ENCODE measurements at places on chromosomes 3 and 15.

DNA sequence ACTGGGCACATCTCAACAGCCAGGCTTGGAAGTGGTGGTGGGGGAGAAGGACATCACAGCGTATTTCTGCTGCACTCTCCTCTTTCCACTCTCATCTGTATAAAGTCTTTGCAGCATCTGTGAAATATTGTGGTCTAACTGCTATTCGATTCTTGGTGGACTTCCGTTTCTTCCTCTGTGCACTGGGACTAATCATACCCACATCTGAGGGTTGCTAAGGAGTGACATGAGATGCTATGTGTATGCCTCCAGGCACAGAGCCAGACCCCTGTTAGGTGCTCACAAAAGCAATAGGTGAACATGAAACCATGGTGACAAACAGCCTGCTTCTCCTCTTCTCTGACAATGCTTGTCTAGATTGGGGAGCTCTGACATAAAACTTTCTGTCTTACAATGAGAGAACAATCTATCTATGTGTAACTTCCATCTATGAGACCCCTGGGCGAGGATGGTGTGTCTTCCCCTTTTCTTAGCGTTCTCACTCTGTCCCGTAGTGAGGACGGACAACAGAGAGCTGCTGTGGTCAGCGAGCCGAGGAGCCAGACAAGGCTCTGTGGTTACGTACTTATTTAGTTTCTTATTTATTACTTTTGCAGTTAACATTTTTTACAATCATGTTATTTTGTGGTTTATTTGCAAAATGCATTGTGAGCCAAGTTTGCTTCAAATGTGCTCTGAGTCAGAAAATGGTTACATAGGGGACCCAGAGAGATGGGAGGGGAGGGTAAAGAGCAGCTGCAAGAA is 196.7 kb upstream of the TPRG1 start:
- DNase-seq, result no peak

GRCh38 chr3:129271674-129272073 is 7.0 kb upstream of the HMCES start:
- DNase-seq, result no peak

DNA sequence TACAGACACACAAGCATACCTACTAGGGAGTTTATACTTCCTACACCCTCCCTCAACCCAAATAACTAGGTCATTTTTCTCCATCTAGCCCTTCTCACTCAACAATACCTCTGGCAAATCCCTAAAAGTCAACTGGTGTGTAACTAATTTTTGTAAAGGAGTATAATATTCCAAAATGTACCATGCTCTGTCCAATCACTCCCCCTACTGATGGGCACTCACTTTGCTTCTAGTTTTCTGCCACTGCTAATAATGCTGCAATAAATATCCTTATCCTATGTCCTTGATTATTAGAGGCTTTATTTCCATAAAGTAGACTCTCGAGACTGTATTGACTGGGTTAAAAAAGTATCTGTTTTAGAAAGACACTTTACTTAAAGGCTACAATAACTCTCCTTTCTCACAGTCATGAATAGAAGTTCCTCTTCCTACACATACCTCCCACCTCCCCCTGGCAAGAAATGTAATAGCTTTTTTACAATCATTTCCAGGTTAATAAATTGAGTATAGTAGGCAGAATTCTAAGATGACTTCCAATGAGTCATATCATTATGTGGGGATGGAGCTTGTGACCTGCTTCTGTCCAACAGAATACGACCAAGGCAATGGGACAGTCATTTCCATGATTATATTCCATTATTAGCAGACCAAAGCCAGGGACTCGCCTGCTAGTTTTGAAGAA is 30.0 kb downstream of the SHQ1 start:
- DNase-seq, result no peak

DNA sequence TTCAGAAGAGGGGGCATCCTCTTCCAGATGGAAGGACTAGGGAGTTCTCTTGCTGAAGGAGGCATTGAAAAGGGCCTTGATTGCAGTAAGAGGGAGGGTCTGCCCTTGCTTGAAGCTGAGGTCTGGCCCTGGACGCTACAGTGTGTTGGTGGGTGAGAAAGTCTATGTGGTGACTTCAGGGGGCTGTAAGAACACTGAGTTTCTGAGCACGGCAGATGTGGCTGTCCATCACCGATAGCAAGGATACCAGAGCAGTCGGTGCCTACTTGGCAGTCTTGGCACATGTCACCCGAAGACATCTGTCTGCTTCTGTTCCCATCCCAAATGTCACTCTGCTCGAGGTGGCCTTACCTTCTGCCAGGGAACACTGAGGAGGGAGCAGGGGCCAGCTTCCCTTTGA is 631.1 kb upstream of the CFAP20DC start:
- no peak for DNase-seq
